Hematopoietic multipotent progenitor cell treated with erythropoietin and hydrocortisone succinate and interleukin-3 and kit ligand, for 17 days (in vitro differentiated cells): ENCODE measurements at places on chromosomes 7 and 10.

DNA sequence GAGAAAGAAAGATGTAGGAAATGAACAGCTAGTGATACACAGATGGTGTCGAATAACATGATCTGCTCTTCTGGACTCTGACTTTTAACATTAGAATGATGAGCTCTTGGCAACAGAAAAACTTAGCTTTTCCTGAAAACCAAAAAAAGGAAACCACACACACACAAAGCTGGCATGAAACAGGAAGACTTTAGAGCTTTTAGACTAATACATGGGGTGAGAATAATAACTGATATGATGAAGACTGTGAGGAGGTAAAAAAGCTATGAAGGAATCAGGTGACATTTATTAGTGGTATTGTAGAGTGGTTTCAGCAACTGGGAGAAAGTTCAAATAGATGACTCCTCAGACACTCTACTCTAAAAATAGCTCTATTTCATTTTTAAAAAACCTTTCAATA is 491.9 kb downstream of the PARD3 start:
- no peak for DNase-seq

DNA sequence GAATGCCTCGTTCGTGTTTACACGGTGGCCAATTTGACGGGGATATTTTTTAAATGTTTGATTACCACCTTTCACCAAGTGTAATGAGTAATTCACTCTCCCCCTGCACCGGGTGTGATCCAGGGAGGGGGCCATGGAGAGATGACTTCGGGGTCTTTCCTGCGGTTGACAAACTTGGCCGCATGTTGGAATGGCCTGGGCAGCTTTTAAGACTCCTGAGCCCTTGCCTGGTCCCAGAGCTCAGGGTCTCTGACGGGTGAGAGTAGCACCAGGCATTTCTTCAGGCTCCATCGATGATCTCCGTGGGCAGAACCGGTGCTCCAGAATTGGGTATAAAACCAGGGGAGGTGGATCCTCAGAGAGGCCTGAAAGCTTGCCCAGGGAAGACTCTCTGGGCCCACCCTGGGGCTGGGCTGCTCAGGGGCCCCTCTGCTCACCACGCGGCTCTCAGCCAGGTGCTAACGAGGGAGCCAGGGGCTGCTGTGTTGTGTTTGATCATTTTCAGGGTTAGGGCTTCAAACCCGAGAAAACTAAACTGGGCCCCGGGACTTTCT is 882 bp downstream of the ZNF282 start:
- DNase-seq: no peak

- DNase-seq: no peak
These were observed 309.9 kb downstream of the GPAM start for GRCh38 chr10:111873621-111874135.

DNA sequence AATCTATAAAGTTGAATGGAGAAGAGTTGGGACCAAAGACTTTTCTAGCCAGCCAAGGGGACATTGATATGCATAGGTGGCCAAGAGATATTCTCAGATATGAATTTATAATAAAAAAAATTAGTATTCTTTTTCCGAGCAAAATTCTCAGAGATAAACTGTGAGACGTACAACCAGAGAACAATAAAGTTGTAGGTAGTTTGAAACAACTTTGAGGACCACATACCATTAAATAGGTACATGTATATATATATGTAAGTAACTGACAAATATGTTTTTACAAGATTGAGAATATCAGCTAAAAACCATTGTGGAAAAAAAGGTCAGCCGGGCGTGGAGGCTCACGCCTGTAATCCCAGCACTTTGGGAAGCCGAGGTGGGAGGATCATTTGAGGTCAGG is 56.5 kb downstream of the EXOC4 start:
- DNase-seq: no peak

DNA sequence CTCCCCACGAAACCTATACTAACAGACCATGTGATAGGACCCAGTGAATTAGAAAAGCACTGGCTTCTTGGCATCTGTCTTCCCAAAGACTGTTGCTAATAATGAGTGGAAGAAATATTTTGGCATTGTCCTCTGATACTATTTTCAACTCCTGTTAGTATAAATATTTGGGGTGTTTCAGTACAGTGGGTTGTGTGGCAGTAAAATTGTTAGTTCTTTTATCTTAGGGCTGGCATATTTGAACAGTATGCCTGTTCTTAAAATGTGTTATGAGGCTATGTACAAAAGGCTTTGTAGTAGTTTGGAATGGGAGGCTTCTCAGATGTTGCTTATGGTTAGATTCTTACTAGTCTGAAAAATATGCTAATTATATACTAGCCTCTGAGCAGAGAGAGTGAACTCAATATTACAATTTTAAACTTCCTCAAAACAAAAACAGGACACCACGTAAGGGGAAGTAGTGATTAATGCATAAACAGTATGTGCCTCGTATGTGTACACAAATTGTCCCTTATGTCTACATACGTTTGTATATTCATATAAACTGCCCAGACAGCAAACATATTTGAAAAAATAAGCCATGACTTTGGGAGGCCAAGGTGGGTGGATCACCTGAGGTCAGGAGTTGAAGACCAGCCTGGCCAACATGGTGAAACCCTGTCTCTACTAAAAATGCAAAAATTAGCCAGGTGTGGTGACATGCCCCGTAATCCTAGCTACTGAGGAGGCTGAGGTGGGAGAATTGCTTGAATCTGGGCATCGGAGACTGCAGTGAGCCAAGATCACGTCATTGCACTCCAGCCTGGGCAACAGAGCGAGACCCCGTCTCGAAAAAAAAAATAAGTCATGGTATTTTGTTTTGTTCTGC is 115.4 kb downstream of the ARID5B start:
- no peak for DNase-seq

DNA sequence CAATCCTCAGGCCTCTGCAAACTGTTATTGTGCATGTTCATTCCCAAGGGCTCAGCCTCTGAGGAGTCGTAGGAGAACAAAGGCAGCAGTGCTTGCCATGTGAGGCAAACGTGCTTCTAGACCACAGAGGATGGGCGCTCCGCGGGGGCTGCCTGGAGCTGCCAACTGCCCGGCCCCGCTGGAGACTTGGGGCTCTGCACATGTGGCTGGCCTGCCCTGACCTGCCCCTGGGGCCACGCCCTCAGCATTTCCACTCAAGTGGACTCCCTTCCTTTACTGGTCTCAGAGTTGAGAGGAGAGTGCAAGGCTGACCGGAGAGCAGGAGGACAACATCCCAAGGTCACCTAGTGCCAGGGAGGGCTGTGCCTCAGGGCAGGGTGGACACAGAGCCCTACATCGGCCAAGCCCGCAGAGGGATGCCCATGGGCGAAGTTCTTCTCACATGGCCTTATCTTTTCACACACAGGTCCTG is 222.3 kb upstream of the ZNF32 start:
- DNase-seq: no peak

DNA sequence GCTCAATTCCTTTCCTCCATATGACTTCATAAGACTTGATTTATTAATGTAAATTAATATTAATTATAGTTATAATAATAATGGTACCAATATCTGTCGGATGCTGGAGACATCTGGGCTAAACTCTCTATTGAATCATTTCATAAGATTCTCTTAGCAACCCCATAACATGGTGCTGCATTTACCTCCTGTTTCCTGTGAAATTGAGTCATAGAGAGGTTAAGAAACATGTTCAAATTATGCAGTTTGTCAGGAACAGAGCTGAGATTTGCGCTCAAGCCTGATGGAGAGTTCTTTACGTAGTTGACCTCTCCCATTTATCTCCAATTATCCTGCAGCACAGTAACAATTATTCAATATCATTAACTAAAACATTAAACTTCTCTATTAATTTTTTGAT is 621.8 kb upstream of the FZD8 start:
- no peak for DNase-seq

DNA sequence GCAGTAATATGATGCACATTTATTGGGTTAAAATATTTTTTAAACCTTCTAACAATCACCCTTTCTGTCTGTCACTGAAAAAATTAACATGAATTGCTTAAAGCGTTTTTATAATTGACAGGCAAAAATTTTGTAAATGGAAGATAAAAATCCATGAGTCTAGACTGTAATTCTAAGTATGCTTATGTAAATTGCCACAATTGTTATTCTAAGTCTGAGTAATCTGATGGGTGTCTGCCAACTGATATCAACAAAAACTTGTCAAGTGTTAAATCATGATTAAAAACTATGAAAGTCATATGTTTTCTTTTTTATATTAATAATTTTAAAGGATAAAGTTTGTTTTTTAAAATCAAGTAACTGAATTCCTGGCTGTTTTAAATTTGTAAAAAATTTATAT is 208.2 kb downstream of the CDK14 start:
- DNase-seq: no peak

DNA sequence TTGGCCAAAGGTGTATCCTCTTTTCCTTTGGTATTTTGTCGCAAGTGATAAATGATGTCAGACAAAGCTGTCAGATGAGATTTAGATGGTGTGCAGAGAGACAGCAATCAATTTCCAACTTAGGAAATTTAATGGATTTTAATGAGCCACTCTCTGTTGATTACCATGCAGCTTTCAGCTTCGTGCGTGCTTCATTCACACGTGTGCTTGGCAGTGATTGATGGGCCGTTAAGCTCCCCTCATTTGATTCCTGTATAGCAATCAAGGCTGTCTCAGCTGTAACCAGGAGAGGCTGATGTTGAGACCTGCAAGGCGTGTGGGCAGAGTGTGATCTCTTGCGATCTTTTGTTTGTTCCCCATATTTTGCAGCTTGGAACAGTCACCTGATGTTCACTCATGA is 439.6 kb downstream of the CALN1 start:
- no peak for DNase-seq

GRCh38 chr10:70838270-70838805 is 22.6 kb downstream of the SGPL1 start:
- DNase-seq: no peak

DNA sequence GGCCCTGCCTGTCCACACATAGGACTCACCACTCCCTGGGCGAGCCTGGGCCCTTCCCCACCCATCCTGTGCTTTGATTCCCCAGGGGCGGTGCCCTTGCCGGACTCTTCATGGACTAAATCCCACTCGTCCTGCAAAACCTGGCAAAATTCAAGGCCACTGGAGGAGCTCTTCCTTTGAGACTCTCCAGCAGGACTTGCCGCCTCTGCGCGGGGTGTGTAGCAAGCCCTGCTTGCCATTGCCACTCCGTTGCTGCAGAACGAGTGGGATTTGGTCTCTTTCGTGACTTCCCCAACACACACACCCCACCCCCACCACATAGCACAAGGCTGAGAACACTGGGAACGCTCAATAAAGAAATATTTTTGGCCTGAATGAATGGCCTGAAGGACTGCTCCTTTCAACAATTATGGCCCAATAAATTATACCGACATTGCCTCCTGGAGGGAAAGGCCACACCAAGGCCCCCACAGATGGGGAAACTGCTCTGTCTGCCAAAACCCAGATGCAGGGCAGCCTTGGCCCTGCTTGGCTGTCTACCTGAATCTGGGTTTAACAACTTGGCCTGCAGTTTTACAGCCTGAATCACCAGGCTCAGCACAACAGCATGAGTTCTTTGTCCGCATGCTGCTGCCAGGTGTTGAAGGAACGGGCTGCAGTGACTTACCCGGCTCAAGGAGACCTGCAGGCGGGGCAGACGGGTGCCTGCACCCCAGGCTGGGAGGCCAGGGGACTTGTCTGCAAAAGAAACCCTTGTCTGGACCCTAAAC is 72.8 kb upstream of the KAT6B start:
- DNase-seq: no peak

DNA sequence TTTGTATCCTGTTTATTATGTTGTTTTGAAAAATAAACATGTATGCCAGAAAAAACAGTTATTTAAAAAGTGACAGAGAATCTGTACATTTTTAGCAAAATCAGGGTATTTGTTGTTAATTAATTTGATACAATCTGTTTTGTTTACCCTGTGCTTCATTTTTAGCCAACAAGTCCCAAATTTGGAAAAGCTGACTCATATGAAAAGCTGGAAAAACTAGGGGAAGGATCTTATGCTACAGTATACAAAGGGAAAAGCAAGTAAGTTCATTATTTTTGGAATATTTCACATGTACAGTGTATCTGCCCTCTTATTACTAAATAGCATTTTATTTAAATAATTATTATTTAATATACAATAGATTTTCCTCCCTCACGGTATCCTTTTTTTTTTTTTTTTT is 151.4 kb downstream of the CDK14 start:
- no peak for DNase-seq

DNA sequence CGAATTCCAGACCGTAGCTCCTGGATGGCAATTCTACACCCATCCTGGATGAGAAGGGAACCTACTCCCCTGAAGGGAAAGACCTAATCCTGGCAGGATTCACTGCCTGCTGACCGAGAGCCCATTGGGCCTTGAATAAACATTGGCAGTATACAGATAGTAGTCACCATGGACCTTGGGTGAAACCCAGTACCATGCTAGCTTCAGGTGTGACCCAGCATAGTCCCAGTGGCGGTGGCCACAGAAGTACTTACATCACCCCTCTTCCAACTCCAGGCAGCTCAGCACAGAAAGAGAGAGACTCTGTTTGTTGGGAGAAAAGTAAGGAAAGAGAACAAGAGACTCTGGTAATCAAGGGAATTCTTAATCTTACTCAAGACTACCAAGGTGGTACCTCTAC is 97.2 kb upstream of the SLC13A1 start:
- no peak for DNase-seq

DNA sequence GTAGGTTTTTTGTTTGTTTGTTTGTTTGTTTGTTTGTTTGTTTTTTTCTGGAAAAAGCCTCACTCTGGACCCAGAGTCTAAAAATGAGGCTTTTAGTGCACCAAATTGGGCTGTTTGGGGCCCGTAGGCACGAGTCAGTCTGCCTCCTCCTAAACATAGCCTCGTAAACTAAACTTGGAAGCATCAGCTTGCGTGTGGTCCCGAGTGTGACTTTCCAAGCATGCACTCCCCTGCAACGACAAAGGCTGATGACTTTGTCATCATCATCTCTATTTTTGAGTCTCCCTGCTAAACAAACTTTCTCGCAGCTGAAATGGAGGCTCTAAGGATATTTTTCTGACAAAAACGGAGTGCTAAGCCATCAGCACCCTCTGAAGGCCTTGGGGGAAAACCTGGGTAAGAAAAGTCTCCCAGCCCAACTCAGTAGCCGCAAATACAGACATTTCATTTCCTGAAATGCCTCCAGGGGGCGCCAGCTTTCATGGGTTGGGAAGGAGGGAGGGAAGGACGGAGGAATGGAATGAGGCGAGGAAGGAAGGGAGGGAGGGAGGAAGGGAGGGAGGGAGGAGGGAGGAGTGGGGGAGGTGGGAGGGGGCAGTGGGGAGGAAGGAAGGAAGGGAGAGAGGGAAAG is 245.9 kb downstream of the KCNMA1 start:
- DNase-seq: peak; percentile 15

DNA sequence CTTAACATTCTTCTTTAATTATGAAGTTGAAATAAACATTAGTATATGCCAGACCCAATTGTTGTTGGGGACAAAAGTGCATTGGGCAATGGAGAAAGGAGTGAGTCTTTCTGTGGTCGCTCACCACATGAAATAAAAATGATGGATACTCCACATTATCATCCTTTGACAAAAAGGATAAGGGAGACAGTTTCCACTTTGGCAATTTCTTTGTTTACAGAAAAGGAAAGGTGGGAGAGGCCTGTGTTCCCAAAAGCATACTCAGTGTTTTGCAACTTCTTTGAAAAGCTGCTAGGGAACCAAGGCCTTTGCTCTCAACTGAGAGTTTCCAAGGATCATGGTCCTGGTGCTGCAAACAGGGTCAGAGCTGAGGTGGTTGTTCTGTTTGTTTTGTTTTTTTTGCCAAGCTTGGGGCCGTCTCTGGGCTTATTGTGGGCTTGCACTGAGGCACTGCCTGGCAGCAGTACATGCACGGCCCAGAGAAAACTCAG is 341.9 kb downstream of the TNS3 start:
- DNase-seq: no peak

GRCh38 chr7:23474094-23474828 is 4.0 kb upstream of the IGF2BP3 start:
- peak; percentile 73 for DNase-seq
